ENCODE measurements at places on chromosomes 16 and 17.

DNA sequence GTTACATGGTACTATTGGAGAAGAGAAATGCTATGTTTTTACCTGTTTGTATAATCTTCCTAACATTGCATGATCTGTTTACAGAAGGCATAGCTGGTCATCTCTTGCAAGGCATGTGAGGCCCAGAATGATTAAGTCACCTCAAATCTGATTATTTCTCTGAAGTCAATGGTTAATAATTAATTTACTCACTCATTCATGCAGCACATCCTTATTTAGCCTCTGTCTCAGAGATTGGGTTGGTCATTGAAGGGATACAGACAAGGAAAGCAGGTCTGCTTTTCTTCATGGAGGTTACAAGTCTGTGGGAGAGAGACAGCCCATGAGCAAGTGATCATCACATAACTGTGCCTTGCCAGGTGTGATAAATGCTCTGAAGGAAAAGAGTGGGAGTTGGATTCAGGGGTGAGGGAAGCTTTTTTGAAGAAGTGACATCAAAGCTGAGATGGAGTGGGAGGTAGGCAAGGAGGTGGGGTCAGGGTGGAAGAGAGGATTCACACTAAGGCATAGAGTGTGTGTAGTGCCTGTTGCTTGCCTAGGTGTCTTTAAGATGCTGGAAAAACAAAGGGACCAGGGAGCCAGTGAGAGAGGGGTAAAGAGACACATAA is 16.3 kb upstream of the RBFOX1 start:
- no peak for DNase-seq

- no peak for DNase-seq
Measured at GRCh38 chr16:398561-399339, 1.8 kb downstream of the NME4 start.

DNA sequence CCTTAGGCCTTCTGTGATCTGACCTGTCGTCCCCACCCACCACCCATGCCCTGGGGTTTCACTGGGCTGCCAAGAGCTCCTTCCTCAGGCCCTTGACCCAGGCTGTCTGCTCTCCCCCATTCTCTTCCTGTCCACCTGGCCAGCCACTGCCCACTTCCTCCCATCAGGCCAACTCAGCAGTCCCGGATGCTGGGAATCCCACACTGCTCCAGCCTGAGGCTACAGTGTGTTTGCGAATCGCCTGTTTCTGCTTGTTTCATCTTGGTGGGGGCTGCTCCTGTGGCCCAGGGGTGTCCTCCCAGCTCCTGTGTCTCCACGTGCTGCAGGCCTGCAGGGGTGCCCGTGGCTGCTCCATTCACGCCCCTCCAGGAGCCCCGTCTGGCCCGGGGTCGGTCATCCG is 839 bp upstream of the METRN start:
- no peak for DNase-seq

GRCh38 chr17:46942441-46943217 is 19.7 kb downstream of the GOSR2 start:
- DNase-seq = peak; percentile 73

GRCh38 chr16:7602291-7602950 is 269.8 kb downstream of the RBFOX1 start:
- no peak for DNase-seq

DNA sequence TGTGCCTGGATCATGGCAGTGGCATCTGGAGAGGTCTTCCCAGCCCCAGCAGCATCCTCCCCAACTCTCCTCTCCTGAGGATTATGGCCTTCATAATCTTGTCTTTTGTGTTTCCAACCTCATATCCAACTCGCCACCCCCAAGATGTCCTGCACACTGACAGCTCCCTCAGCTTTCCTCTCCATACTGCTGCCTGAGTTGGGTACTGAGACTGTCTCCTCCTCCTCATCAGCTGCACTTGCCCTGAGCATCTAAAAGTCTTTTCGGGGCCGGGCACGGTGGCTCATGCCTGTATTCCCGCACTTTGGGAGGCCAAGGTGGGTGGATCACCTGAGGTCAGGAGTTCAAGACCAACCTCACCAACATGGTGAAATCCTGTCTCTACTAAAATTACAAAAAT is 2.0 kb downstream of the CD300LB start:
- no peak for DNase-seq
